WERI-Rb-1 (cell line): ENCODE measurements at places on chromosomes 1 and 21.

- DNase-seq, result peak; percentile 100
Measured at GRCh38 chr1:202861420-202862132, 27.4 kb downstream of the RABIF start.

GRCh38 chr21:31140676-31141075 is 102.4 kb upstream of the KRTAP19-8 start:
- DNase-seq, result no peak

GRCh38 chr1:27341525-27342252 is at the start of gene SYTL1:
TSS of gene SYTL1 (plus strand) at chr1:27342022. CDS start at chr1:27345335, 3,313 bp downstream.
- peak; percentile 84 for DNase-seq

GRCh38 chr21:15560383-15561056 is 169.3 kb upstream of the USP25 start:
- no peak for DNase-seq

- DNase-seq, result no peak
Measured at GRCh38 chr21:36400719-36401118, 15.5 kb downstream of the CHAF1B start.

GRCh38 chr1:54543729-54544496 is 4.1 kb upstream of the ACOT11 start:
- DNase-seq, result no peak

- no peak for DNase-seq
Measured at GRCh38 chr21:33117101-33117888, 47.4 kb downstream of the OLIG1 start.

DNA sequence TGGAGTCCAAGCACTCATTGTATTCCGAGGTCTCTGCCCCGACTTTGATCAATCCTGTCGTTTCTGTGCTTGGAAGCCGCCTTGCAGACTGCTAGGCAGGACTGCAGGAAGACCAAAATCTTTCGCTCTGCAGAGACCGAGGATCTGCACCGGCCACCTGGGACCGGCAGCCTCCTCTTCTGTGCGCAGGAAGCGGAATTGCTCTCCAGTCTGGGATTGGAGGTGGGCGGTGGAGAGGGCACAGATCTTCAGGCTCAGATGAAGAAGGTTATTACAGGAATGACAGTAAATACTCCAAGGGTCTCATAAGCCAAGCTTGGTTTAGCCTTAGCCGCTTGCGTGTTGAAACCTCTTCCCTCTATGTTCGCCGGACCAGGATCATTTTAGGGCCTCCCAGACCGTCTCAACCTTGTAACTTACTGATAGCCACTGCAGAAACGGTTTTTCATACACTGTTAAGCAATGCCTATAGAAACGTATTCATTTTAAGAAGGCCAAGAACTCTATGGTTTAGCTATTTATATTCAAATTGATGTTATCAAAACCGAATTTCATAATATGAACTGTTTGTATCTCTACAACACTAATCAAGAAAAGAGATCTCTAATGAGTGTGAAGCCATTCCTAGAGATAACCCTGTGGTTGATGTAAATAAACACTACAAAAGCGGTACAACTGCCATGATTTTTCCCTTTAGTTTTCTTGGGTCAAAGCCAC is 1.1 kb downstream of the MIA3 start:
- peak; percentile 18 for DNase-seq

- no peak for DNase-seq
Measured at GRCh38 chr1:59076612-59077011, 220.3 kb upstream of the FGGY start.

- no peak for DNase-seq
Measured at GRCh38 chr1:238384381-238384780, 493.7 kb upstream of the ZP4 start.

GRCh38 chr21:34701726-34702125 is 32.9 kb downstream of the CLIC6 start:
- no peak for DNase-seq
